ENCODE measurements at places on chromosomes 3 and 15. TPM values are rescaled to one million over a fixed set of nuclear protein-coding genes. Genes with fewer than 3 reads are reported as not detected.

- no peak for DNase-seq
These were observed 40.1 kb upstream of the EPHB1 start for GRCh38 chr3:134754768-134755559.

The TLR9 gene
- 0.52 TPM for total RNA-seq

GRCh38 chr15:71776304-71776703 is 34.0 kb upstream of the NR2E3 start:
- no peak for DNase-seq

- DNase-seq, result no peak
These were observed 33.1 kb upstream of the RYR3 start for GRCh38 chr15:33277689-33278088.

The RGMA gene
- total RNA-seq, result 20.3 TPM

The CDC25A gene
- 0.65 TPM for total RNA-seq

- no peak for DNase-seq
These were observed 374.1 kb downstream of the RORA start for GRCh38 chr15:60854858-60855564.

The GOLGA6D gene
- not detected for total RNA-seq

The TWF2 gene
- 51.0 TPM for total RNA-seq

DNA sequence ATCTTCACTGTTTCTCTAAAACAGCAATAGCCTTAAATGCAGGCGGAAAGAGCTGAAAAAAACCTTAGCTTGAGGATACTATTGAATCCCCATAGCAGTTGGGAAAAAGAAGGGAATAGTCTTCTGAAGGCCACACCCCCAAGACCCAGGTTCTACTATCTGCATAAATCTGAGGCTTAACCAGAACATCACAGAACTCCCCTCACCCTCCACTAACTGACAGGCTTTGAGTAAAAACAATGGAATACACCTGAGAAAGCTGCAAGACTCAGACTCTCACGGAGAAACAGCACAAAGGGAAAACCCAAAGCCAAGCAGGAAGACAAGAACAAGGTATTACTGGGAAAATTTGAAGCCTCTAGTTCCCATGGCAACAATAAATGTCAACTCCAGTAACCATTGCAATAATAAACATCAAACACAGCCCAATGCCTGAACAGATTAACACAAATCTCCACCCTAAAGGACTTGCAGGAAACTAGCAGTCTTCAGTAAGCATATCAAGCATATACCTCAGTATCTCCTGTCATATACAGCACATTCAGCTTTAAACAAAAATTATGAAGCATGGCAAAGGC is 56.4 kb downstream of the TMCC1 start:
- no peak for DNase-seq

DNA sequence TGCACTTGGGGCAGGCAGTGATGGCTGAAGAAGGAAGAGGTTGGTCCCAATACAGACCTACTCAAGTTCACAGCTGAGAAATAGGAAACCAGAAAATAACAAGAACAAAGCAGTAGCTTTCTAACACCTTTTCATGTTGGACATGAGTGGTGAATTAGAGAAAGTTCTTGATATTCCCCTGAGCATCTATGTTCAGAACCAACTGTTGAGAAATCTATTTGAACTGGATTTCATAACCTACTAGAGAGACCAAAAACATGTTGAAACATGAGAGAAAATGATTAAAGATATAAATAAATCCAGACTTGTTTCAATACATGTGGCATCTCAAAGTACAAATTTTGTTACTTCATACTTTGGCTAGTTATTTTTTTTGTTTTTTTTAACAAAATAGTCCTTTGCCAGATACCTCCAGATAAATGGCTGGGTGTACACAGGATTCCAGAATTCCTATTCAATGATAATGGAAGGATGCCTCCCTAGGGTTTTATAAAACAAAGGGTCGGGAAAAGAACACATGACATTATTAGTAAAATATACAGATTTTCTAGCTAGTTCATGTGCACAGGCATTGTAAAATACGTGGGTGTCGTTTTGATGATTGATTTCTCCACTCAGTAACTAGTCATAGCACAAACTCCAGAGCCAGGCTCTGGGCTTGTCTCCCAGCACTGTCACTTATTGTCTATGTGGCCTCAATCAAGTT is 34.4 kb upstream of the TNFSF10 start:
- no peak for DNase-seq

The PAQR5 gene
- total RNA-seq, result 1.2 TPM

GRCh38 chr3:68162644-68163043 is 508.2 kb upstream of the SUCLG2 start:
- no peak for DNase-seq

The C3orf62 gene
- 3.3 TPM for total RNA-seq

DNA sequence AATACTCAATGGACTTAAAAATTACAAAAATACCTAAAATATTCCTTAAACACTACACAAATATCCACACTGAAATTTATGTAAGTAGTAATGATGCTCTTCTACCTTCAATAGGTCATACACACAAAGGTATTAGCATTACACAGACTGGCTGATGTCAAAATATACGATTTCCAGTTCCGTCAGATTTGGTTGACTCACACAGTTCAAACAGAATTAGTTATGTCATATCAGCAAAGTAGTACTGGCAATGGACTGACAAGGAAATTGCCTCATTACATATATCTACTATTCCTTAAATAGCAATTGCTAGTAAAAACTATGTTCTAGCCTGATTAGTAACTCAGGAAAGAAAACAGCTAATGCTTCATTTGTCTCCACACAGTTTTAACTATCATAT is 70.8 kb downstream of the ADAM10 start:
- no peak for DNase-seq

The MEX3B gene
- total RNA-seq, result 2.7 TPM

DNA sequence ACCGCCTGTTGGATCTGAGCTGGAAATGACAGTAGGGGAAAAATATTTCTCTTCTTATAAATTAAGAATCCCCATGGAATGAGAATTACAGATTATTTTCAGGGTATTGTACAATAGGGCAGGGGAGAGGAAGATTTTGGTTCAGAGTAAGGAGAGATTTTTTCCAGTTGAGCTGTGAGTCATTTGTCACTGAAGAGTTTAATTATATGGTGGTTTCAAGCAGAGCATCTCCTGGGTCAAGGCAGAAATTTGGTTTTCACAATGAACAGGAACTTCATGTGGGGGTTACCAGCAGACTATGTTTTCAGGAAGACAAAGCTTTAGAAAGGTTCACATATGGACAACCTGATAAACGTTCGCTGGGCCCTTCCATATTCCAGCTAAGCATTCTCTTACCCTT is 182.8 kb upstream of the NR2E3 start:
- DNase-seq, result no peak

DNA sequence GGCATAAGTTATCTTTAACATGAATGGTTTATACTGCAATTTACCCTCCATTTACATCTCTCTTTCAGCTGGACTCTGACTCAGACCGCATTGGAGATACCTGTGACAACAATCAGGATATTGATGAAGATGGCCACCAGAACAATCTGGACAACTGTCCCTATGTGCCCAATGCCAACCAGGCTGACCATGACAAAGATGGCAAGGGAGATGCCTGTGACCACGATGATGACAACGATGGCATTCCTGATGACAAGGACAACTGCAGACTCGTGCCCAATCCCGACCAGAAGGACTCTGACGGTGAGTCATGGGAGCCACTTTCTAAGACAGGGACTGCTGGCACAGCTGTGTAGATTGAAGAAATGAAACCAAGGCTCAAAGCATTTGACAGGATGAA is 11.6 kb downstream of the THBS1 start:
- peak; percentile 70 for DNase-seq

GRCh38 chr3:165359005-165359404 is 162.8 kb upstream of the SLITRK3 start:
- DNase-seq, result no peak

The GCNT3 gene
- not detected for total RNA-seq

The THAP10 gene
- 2.1 TPM for total RNA-seq

- DNase-seq, result no peak
These were observed 523.2 kb upstream of the ZNF717 start for GRCh38 chr3:76308541-76308940.
